ENCODE measurements at places on chromosomes 2 and 18.

DNA sequence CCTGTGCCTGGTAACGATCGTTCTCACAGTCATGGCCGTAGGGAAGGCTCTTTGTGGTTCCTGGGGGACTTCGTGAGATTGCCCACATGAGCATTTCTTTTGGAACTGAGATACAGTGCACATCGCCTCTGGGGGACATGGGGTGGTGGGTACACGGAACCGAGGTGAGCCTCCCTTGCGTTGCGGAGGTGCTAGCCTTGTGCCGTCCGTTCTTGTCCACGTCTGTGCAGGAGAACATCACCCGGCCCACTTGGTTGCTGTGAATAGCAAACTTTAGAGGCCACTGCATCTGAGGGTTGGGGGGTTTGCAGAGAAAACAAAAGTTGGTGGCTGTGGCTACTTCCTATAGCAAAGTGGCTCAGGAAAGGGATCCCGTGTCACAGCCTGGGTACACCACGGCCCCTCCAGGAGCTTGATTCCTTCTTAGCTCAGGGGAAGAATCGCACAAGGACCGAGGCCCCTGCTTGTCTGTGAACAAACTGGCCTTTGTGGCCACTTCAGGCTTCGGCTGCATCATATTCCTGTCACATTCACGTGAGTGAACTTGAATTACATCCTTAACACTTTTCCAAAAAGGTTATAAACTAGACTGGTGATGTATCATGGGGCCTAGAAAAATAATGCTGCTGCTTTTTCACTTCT is 72.6 kb downstream of the LRRFIP1 start:
- DNase-seq = no peak

DNA sequence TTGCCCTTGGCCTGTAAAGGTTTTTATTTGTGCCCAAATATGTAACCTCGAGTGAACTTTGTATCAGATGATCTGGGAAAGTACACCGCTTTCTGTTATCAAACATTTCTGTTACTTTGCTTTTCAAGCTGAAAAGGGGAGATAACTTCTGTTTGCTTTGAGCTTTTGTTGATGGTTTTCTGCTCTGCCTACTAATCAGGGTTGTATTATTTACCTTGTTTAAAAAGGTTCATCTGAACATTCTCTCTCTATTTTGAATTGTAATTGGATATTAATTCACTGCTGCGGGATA is 79.4 kb downstream of the XRCC5 start:
- no peak for DNase-seq

DNA sequence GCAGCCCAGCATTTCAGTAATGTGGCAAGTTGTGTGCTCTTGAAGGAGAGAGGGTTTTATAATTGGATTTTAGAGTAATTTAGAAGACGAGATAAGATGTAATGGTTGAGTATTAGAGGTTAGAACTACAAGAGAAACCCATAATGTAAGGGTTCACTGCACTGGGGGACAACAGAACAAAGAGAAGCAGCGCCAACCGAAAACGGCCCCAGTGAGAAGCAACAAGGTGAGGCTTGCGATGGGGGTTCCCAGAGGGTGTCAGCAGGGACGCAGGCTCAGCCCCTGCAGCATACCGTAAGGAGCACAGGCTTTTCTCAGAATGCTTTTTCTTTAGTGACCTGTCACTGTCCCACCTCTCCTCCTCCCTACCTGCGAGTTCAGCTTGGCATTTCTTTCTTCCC is 183.9 kb upstream of the ETAA1 start:
- no peak for DNase-seq

- DNase-seq = no peak
These were observed 564.7 kb upstream of the PIK3C3 start for GRCh38 chr18:41390309-41390708.

- DNase-seq = no peak
These were observed 239.8 kb downstream of the RBM43 start for GRCh38 chr2:151021747-151022452.

- DNase-seq = no peak
These were observed 158.9 kb upstream of the GLI2 start for GRCh38 chr2:120576509-120577474.

- DNase-seq = peak; percentile 51
These were observed at the start of gene PRKCE for GRCh38 chr2:45651415-45652089. Gene PRKCE (plus strand): TSS chr2:45651675.

DNA sequence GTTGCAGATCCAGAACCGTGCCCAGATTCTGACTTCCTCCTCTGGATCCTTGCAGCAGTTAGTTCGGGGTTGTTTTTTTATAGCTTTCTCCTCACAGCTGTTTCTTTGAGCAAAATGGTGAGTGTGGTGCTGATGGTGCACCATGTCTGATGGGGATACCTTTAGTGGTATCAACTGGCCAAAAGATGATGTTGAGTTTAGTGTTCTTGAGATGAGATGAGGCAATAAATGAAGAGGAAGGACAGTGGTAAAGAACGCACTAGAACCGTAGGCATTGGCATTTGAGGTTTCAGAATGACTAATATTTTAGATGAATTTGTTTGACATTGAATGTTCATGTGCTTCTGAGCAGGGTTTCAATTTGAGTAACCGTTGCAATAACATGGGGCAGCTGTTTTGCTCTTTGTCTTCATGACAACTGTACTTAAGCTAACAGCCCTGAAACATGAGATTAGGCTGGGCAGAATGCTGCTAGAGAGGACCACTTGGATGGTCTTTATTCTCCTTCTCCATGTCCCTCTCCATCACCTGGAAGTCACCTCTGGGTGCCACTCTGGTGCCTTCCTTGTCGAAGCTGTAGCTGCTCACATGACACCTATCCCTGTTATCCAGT is 3.9 kb downstream of the CTLA4 start:
- DNase-seq = no peak

- no peak for DNase-seq
These were observed 1237.7 kb downstream of the LRP1B start for GRCh38 chr2:140892911-140893637.

DNA sequence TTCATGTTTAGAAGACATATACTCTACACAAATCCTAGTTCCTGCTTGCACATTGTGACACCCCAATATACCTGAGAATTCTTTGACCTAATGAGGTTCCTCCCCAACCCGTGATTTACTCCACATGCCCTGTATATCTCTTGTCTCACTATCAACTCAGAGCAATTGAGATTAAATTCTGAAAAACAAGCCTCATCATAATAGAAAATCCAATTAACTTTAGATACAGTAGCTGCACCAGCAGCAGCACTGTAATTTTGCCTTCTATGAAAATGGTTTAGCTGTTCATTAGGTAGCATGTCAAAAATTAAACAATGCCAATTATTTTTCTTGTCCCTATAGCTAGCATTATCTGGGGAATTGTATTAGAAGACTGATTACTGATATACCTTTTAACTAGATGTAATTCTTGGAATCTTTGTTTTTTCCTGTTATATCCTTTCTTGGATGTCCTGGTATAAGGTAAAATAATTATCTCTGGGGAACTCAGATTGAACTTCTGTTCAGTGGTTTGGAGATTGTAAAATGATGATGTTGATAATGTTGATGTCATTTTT is 218.9 kb upstream of the TANK start:
- no peak for DNase-seq

DNA sequence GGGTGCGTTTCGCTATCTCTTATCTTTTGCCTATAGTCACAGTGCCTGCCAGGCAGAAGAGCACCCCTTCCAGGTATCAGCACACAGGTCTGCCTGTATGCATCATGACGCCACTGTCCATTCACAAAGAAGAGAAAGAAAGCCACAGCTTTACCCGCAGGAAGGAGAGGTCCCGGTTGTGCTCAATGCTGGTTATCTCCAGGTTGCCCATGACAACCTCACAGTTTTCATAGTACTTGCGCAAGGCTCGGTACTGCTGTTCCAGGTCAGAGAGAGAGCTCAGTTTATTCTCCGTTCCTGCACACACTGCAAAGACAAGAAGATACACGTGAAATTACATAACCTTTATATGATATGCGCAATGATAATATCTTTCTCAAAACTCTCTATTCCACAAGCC is 414.0 kb downstream of the ERBB4 start:
- DNase-seq = no peak

DNA sequence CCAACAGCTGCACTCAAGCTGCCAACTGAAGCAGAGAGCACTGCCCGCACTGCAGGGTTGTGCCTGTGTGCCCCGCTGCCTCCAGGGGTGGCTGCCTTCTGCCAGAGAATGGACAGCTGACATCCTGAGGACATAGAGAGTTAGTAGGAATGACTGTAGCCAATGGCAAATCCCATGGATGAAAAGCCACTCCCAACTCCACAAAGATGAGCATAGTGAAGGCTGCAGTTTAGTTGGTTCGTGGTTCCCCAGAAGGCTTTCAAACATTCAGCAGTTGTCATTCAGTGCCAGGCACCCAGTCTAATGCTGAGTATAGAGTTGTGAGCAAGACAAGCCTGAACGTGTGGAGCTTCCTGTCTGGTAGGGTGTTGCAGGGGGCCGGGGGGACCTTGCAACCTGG is 30.3 kb downstream of the GYPC start:
- no peak for DNase-seq

GRCh38 chr2:18626256-18626668 is 36.9 kb upstream of the NT5C1B start:
- no peak for DNase-seq

DNA sequence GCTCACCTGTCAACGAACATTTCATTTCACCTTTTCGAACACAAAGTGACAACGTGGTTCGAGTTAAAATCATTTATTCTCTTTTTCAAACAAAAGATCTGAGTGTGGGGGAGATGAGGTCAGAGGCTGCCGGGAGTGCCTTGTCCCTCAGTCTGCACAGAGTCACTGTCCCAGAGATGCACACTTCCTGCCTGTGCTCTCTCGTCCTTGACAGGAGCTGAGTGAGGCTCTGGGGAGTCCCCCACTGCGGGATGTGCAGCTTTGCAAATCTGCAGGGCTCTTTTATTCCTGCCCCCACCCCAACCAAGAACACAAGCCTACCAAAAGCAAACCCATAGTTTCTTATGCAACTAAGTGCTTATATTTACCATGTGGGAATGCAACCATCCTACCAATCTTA is 497.8 kb downstream of the EIPR1 start:
- no peak for DNase-seq

DNA sequence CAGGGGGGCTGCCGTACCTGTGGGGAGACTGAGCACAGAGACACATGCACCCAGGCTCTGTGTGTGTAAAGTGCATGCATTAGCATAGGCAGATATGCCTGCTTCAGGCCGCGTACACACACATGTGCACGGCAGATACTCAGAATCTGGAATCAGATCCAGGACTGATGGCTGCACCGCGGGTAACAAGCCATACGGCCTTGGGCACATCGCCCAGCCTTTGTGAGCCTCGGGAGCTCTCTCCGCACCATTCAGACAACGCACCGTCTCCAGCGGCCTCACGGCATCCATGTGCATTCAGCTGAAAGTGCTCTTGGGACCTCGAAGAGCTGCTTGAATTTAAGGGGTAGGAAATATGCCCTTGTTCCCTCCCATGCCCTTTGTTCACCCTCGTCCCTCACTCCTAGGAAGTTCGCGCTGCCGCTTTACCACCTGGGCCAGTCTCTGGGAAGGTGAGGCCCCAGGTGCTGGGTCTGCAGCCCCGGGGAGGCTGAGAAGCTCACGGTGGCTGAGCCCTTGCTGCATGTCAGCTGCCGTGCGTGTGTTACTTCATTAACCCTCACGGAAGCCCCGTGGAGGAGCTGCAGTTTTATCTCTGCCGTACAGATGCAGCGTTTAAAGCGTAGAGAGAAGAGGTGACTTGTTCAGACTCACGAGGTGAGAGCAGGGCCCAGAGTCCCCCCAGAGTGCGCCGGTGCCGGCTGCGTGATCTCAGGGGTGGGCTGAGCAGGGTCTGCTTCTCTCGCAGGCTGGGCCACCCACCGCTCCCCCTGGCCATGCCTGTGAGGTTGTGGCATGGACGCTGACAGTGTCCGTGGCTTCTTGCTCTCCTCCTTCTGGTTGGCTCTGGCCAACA is 377.7 kb upstream of the MYT1L start:
- no peak for DNase-seq

- DNase-seq = no peak
These were observed 12.5 kb downstream of the METTL21A start for GRCh38 chr2:207612714-207613113.

DNA sequence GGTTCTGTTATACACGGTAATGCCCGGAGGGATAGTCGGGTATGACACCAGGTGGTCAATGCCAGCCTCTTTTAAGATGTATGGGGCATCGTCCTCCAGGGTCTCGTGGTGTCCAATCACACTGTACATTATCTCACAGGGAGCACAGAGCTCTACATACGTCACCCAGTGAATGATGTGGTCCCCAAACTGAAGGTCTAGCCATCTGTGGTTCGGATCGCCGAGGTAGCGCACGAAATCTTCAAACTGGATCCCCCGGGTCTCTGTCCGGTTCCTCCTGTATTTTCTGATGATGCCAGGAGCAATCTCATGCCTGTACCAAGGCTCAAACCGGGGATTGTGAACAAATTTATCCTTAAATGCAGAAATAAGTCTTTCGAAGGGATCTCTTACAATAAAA is 24.1 kb downstream of the CHST10 start:
- DNase-seq = no peak

DNA sequence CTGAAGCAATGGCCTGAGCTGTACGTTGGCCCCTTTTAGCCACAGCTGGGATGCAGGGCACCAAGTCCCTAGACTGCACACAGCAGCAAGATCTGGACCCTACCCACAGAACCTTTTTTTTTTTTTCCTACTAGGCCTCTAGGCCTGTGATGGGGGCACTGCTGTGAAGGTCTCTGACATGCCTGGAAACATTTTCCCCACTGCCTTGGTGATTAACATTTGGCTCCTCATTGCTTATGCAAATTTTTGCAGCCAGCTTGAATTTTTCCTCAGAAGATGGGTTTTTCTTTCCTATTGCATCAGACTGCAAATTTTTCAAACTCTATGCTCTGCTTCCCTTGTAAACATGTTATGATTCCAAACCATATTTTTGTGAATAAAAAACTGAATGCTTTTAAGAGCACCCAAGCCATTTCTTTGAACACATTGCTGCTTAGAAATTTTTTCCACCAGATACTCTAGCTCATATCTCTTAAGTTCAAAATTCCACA is 33.5 kb downstream of the PDE1A start:
- no peak for DNase-seq

DNA sequence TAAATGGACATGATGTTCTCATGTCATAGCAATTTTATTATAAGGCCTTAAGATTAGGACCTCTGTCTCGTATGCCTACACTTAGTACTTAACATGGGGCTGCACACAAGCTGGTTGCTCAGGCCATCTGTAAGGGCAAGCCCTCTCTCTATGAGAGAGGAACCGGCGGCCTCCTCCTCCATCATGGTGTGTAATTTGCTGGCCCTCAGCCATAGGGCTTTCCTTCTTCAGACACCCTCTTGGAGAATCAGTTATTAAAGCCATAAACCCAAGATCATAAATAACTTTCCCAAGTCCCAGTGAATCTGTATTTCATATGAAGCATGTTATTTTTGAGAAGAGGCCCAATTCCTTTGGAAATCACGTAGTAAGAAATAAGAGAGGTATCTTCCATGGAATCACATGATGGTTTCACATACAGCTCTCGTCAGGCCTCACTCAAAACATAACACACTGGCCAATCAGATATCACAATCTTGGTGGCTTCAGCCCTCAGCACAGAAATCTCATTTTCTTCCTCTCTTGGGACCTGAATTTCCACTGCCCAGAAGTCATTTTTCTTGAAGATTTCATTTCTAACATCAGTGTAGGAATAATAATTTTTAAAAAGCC is 92.6 kb downstream of the RDH14 start:
- DNase-seq = no peak

GRCh38 chr18:60987963-60988362 is 345.3 kb upstream of the CDH20 start:
- DNase-seq = no peak

- no peak for DNase-seq
These were observed 490.2 kb upstream of the KLHL29 start for GRCh38 chr2:22894761-22895160.

GRCh38 chr18:72986103-72986502 is 118.3 kb upstream of the NETO1 start:
- peak; percentile 48 for DNase-seq

All from RKO (cell line).